ENCODE measurements at places on chromosomes 3 and 15. TPM values are rescaled to one million over a fixed set of nuclear protein-coding genes. Genes with fewer than 3 reads are reported as not detected.

The TMEM42 gene
- 10.4 TPM for total RNA-seq

The C3orf20 gene
- not detected for total RNA-seq

The DYNLT2B gene
- 45.5 TPM for total RNA-seq

The FBLN2 gene
- 136 TPM for total RNA-seq

The CASR gene
- 0.02 TPM for total RNA-seq

DNA sequence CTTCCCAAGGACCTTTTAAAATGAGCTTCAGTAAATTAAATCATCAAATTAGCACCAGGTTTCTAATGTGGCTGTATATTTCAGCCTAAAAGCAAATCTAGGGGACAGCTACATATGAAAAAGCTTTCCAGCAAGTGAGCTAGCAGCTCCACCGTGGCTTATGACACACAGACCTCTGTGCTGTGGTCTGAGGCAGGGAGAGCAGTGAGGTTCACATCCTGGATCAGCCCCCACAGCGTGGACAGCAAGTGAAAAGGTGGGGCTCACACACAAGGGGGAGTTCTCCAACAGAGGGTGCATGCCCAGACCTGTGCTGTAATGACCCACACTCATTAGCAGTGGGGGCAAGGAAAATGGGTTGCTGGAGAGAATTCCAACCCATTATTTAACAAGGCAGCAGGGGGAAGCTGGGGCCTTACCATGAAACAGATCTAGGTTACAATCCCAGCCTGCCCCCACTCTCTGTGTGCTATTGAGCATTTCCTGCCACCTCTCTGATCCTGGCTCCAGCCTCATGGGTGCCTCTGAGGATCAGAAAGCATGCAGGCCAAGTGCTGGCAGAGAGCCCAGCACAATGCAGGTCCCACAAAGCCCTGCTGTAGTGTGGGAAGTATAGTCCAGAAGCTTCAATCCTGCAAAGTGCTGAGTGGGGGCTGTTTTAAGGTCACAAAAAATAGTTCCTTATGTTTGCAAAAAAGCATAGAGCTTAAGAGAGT is 48.2 kb downstream of the RASGRF1 start:
- H3K4me1 ChIP-seq, result no peaks in the 10 kb centered on the region
- H3K27ac ChIP-seq, result peak overlapping the region; percentile 54
- H3K4me3 ChIP-seq, result no peak overlapping the region

GRCh38 chr3:154275292-154275691 is 49.0 kb downstream of the DHX36 start:
- no peak for DNase-seq
- no peaks in the 10 kb centered on the region for H3K4me1 ChIP-seq
- H3K4me3 ChIP-seq, result no peak overlapping the region
- no peaks in the 10 kb centered on the region for H3K27me3 ChIP-seq
- no peak overlapping the region for H3K27ac ChIP-seq

- H3K27me3 ChIP-seq, result no peaks in the 10 kb centered on the region
- DNase-seq, result no peak
- no peaks in the 10 kb centered on the region for H3K4me1 ChIP-seq
- H3K4me3 ChIP-seq, result no peak overlapping the region
- no peak overlapping the region for H3K27ac ChIP-seq
These were observed 310.7 kb downstream of the CNTN3 start for GRCh38 chr3:74303711-74304110.

GRCh38 chr3:52593103-52593502 is 56.7 kb downstream of the UQCC5 start:
- H3K27ac ChIP-seq, result no peak overlapping the region
- peaks cover 60% of the 10 kb centered on the region for H3K36me3 ChIP-seq
- DNase-seq, result no peak
- no peak overlapping the region for H3K4me3 ChIP-seq
- H3K4me1 ChIP-seq, result no peaks in the 10 kb centered on the region
- no peaks in the 10 kb centered on the region for H3K27me3 ChIP-seq

DNA sequence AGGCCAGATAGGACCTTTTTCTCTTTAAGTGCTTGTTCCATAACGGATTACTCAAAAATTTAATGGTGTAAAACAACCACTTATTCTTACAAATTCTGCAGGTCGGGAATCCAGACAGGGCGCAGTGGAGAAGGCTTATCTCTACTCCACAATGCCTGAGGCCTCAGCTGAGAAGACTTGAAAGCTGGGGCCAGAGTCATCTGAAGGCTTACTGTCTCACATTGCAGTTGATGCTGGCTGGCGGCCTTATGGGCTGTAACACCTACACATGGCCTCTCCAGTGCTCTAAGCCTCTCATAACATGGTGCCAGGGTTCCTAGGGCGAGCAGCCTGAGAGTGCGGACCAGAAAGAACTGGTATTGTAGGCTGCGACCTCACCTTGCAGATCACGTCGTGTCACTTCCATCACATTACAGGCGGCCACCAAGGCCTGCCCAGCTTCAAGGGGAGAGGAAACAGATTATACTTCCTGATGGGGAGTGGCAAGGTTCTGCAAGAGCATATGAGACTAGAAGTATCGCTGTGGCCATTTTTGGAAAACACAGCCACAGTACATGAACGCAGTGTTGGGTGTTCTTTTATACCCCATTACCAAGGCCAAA is 32.4 kb downstream of the CMTM7 start:
- H3K4me1 ChIP-seq, result peaks cover 3% of the 10 kb centered on the region
- H3K27me3 ChIP-seq, result no peaks in the 10 kb centered on the region
- H3K4me3 ChIP-seq, result no peak overlapping the region
- DNase-seq, result no peak
- no peaks in the 10 kb centered on the region for H3K36me3 ChIP-seq

- no peaks in the 10 kb centered on the region for H3K36me3 ChIP-seq
- H3K27me3 ChIP-seq, result no peaks in the 10 kb centered on the region
- no peak overlapping the region for H3K4me3 ChIP-seq
- no peak overlapping the region for H3K27ac ChIP-seq
- H3K4me1 ChIP-seq, result no peaks in the 10 kb centered on the region
- no peak for DNase-seq
These were observed 144.2 kb upstream of the BNIP2 start for GRCh38 chr15:59833366-59833765.

DNA sequence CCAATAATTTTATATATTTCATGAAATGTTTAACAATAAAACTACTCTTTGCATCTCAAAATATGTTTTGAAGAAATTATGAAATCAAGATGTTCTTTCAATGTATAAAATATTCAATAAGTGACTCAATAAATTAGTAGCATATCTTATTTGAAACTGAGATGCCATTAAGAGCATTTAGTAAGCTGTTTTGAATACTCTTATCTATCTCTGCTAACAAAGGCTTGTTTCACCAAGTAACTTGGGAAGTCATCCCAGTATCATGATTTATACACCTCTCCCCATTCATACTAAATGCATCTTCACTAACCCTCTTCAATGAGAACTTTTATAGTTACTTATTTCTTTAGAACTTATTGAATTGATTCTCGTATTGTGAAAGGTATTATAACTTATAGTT is 43.1 kb downstream of the TNIK start:
- H3K36me3 ChIP-seq, result no peaks in the 10 kb centered on the region
- H3K4me1 ChIP-seq, result no peaks in the 10 kb centered on the region
- H3K4me3 ChIP-seq, result no peak overlapping the region
- DNase-seq, result no peak
- H3K27ac ChIP-seq, result no peak overlapping the region

GRCh38 chr3:123792473-123793201 is 91.5 kb downstream of the MYLK start:
- no peaks in the 10 kb centered on the region for H3K36me3 ChIP-seq
- H3K27ac ChIP-seq, result no peak overlapping the region
- no peak overlapping the region for H3K4me3 ChIP-seq
- no peak for DNase-seq
- peaks cover 10% of the 10 kb centered on the region for H3K4me1 ChIP-seq
- peaks cover 71% of the 10 kb centered on the region for H3K27me3 ChIP-seq

DNA sequence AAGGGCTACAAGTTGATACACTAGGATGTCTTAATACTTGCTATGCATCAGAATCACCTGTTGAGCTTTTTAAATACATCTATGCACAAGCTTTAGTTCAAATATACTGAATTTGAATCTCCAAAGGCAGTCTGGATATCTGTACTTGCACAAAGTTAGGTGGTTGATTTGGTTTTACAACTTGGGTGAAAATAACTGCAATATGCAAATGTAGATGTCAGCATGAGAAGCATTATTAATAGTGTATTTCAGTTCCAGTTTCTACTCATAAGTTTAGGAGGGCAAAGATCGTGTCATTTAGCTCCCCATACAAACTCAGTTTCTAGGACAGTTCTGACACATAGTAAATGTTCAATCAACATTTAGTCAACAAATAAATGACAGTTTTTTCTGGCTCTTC is 25.6 kb downstream of the IQCB1 start:
- no peak overlapping the region for H3K4me3 ChIP-seq
- no peaks in the 10 kb centered on the region for H3K27me3 ChIP-seq

DNA sequence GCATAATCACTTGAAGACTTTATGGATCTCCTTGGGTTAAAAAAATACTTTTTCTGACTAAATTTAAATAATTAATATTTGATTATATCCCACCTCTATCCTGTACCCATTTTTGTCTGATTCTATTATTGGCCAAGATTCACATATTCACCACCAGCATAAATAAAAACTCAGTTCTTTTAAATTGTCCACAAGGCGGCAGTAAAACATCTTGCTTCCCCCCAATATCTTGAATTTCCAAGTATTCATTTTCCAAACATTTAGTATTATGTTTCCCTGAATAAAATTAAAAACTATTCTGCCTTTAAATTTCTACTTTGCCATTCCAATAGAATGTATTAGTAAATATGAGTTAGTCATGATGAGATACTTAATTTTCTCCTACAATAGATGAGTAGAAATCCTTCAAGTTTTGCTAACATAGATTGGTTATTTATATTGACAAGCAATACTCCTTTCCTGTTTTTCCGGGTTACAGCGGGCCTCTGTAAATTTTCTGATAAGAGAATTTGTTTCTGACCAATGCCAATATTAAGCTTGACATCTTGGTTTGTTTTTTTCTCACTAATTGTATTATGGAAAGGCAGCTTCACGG is 218.7 kb upstream of the MDFIC2 start:
- H3K4me1 ChIP-seq, result no peaks in the 10 kb centered on the region
- H3K4me3 ChIP-seq, result no peak overlapping the region
- no peak for DNase-seq
- no peaks in the 10 kb centered on the region for H3K27me3 ChIP-seq
- H3K36me3 ChIP-seq, result no peaks in the 10 kb centered on the region
- H3K27ac ChIP-seq, result no peak overlapping the region

DNA sequence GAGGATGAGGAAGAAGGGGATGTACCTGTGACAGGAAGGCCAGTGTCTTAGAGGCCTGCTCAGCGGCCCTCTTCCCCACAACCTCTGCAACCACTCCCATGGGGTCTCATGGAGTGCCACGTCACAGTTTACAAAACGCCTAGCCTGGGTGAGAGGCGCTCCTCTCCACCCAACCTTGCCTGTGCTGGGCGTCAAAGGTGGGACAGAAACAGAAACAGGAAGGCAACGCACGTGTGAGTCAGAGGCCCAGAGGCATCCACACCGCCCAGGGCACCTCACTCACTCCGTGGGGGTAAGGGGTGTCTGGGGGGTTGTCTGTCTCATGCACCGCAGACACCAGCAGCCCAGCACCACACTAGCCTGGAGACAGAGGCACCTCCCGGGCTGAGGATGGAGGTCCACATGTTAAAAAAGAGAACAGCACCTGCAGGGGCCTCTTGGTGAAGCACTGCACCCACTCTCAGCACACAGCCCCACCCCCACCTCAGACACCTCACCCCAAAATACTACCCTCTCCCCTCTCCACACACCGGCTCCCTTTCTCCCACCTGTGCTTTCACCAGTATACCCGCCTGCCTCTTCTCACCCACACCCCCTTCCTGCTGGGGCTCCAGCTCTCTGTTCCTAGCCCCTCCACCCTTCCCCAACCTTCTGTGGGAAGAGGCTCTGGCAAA is 4.7 kb upstream of the CALML4 start:
- no peak overlapping the region for H3K27ac ChIP-seq
- DNase-seq, result peak; percentile 36
- peaks cover 3% of the 10 kb centered on the region for H3K36me3 ChIP-seq
- H3K27me3 ChIP-seq, result no peaks in the 10 kb centered on the region

GRCh38 chr3:104951426-104951825 is 415.3 kb upstream of the ALCAM start:
- no peak overlapping the region for H3K4me3 ChIP-seq
- H3K4me1 ChIP-seq, result no peaks in the 10 kb centered on the region
- H3K27me3 ChIP-seq, result no peaks in the 10 kb centered on the region
- no peak for DNase-seq
- no peaks in the 10 kb centered on the region for H3K36me3 ChIP-seq
